ENCODE measurements at places on chromosomes 16 and 17.
A peak's percentile ranks its signal among the peaks of the same experiment; 100 is the strongest.

- DNase-seq = no peak
Measured at GRCh38 chr17:16470265-16470664, 21.7 kb downstream of the LRRC75A start.

DNA sequence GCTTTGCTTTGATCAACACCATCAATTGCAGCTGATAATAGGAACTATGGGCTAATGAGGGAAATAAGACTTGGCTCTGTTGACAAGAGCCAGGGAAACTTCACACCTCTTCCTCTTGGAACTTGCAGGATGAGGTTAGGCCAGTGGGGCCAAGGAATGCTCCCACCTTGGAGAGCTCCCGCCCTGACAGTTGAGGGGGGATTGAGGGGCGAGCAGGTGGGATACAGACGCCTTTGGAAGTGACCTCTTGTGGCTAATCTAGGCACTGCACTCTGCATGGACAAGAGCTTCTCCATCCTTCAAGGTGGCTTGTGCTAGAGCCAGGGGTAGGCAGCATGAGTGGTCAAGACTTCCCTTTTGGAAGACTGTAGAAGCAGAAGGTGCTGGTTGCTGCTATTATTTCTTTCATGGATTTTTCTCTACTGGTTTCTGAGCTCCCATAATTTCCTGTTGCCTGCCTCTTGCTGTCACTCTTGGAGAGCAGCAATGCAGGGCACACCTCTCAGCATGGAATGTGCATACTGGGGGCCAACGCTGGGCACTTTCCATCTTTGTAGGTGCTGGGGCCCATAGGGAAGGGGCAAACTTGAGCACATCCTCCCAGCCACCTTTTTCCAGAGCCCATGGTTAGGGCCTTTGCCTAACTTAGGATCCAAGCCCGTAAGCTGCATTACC, 2.3 kb upstream of the PHF12 start:
- DNase-seq = peak; percentile 59

- peak; percentile 45 for DNase-seq
Measured at GRCh38 chr17:74369221-74369620, 1.9 kb downstream of the GPR142 start.

DNA sequence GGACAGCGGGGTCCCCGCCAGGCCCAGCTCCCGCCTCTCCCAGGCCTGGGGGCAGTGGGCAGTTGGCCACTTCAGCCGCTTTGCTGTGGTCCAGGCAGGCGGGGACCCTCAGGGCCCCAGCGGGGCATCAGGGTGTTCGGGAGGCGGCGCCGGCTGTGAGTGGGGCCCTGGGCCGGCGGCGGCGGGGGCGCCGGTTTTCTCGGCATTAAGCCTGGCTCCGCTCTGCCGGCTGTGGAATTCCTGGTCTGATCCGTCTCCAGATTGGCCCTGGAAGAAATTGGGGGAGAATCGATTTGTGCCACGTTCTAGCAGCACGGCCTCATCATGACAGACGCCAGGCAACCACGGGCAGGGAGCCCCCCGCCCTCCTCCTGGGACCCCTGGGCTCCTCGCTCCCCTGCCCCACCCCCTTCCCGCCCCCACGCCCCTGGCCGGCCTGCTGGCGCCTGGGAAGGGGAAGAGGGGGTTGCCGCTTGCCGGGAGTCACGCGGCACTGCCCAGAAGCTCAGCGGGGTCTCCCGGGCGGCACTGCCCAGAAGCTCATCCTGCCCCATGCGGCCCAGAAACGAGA, 28.6 kb upstream of the SSTR5 start:
- DNase-seq = no peak

DNA sequence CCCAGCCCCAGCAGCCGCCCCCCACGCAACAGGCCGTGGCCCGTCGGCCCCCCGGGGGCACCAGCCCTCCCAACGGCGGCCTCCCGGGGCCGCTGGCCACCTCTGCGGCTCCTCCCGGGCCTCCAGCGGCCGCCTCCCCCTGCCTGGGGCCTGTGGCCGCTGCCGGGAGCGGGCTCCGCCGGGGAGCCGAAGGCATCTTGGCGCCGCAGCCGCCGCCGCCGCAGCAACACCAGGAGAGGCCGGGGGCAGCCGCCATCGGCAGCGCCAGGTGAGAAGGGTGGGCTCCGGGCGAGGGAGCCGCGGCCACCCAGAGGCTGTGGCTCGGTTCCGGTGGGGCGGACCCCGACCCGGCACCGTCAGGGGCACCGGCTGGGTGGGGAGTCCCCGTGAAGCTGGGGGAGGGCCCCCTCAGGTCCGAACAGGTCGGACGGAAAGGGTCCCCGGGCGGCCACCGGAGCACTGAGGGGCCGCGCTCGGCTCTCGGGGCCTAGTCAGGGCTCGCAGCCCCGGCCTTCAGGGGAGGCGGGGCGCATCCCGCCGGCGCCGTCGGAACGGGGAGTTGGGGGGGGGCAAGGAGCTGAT, 583 bp downstream of the ATXN2L start:
- DNase-seq = no peak

All from activated T-cell treated with anti-CD3 and anti-CD28 coated beads, Interleukin-2, amount 50 U/mL, for 72 hours (primary cell).